ENCODE measurements at places on chromosomes 6 and 20. TPM values are rescaled to one million over a fixed set of nuclear protein-coding genes. Genes with fewer than 3 reads are reported as not detected.

Gene IMPG1
- not detected for total RNA-seq

Gene DZANK1
- total RNA-seq, result 2.3 TPM

Gene TMEM74B
- total RNA-seq, result 0.71 TPM

Gene XRN2
- total RNA-seq, result 44.1 TPM

Gene RIPOR2
- total RNA-seq, result 9.7 TPM

Gene HTR1E
- not detected for total RNA-seq

Gene RFX6
- not detected for total RNA-seq

Gene ZSCAN9
- total RNA-seq, result 15.4 TPM
